ENCODE measurements at places on chromosomes 13 and 19.

GRCh38 chr13:46345398-46345797 lies 41.7 kb downstream of the RUBCNL start:
- DNase-seq = no peak

- DNase-seq = no peak
Observed at GRCh38 chr13:48862572-48862971, 113.1 kb upstream of the FNDC3A start.

DNA sequence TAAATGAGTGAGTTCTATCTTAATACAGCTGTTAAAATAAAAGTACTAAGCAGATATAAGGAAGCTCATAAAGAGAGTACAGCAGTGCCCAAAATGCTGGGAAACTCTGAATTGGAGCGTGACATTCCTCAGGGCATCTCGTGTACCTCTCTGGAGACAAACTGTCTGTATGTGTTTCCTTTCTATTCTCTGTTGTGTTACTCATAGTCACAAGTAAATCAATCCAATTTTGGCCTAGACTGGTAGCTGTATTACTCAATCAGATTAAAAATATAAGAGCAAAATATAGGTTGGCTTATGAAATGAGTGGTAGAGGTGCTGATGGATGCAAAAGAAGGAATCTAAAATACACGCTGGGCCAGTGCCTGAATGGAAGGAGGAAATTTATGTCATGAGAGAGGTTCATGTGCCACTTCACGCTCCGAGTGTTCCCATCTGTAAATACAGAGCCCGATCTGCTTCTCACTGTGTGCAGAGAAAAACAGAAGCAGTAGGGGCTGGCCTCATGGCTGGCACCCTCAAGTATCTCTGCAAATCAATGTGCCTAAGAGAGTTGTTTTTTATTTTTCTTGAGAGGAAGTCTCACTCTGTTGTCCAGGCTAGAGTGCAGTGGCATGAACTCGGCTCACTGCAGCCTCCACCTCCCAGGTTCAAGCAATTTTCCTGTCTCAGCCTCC lies 58.7 kb upstream of the RGCC start:
- no peak for DNase-seq

DNA sequence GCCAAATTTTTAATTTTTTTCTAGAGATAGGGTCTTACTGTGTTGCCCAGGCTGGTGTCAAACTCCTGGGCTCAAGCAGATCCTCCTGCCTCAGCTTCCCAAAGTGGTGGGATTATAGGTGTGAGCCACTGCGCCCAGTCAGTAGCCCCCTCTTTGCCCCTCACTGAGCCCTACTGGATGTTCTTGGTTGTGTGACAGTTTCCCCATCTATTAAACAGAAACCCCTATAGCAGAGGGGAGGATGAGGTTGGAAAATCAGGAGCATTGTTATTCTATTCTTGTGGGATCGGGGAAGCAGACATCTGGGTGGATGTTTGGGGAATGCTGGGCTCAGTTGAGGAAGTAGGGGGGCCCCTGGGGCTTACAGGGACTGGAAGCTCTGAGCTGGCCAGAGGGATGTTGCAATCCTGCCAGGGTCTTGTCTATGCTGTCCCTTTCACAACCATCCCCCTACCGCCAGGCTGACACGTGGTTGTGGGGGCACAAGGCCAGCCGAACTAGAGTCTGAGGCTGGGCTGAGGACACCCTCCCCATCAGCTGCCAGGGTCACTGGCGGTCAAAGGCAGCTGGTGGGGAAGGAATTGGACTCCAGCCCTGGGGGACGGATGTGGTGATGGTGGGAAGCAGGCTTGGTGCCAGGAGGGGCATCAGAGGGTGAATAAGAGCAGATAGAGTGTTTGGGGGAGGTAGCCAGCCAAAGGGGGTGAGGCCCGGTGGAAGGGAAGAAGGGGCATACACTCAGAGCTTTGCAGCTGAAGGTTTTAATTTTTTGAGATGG lies 10.9 kb downstream of the APOC1 start:
- DNase-seq = no peak

DNA sequence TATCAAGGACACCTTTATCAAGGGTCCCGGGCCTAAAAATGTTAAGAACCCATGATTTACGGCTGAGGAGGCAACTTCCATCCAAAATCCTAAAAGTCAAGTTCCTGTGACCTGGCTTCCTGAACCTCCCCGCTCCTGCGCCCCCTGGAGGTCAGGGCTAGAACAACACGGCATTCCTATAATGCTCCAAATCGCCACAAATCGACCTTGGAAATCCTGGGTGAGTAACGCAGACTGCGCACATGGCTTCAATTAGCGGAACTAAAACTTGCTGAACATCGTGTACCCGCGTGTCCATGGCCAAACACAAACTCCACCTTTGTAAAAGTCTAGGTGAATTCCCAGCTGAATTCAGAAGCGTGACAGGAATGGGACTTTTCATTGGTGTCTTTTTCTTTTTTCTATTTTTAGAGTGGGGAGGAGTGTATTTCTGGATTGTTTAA lies 4.3 kb upstream of the C5AR1 start:
- peak; percentile 78 for DNase-seq

- peak; percentile 16 for DNase-seq
Observed at GRCh38 chr19:50556282-50557008, 11.8 kb downstream of the LRRC4B start.

Data from AG04450 (cell line).